ENCODE measurements at places on chromosomes 16 and 17. TPM values are rescaled to one million over a fixed set of nuclear protein-coding genes. Genes with fewer than 3 reads are reported as not detected.

Gene CES1
- total RNA-seq, result not detected

Gene DCAF7
- total RNA-seq, result 127 TPM

Gene COG7
- 20.0 TPM for total RNA-seq

Gene HS3ST3A1
- total RNA-seq, result not detected

Gene QPRT
- total RNA-seq, result 10.2 TPM

Gene TBC1D3C
- not detected for total RNA-seq

Gene USP43
- 0.18 TPM for total RNA-seq

Gene ABCC6
- not detected for total RNA-seq

Gene SOX15
- total RNA-seq, result 0.34 TPM

Gene SLC47A1
- not detected for total RNA-seq

Gene CETP
- total RNA-seq, result not detected

Gene ABI3
- total RNA-seq, result 117 TPM

Gene ABCC12
- total RNA-seq, result not detected

Gene RNF222
- total RNA-seq, result 0.29 TPM

Gene AIPL1
- not detected for total RNA-seq

Gene WFDC1
- total RNA-seq, result not detected

Data from activated CD8-positive, alpha-beta T cell treated with anti-CD3 and anti-CD28 coated beads, Interleukin-2, amount 10 ng/mL, durations not matched to agents 7 days and 5 days (primary cell).